ENCODE measurements at places on chromosomes 13 and 19. TPM values are rescaled to one million over a fixed set of nuclear protein-coding genes. Genes with fewer than 3 reads are reported as not detected.

DNA sequence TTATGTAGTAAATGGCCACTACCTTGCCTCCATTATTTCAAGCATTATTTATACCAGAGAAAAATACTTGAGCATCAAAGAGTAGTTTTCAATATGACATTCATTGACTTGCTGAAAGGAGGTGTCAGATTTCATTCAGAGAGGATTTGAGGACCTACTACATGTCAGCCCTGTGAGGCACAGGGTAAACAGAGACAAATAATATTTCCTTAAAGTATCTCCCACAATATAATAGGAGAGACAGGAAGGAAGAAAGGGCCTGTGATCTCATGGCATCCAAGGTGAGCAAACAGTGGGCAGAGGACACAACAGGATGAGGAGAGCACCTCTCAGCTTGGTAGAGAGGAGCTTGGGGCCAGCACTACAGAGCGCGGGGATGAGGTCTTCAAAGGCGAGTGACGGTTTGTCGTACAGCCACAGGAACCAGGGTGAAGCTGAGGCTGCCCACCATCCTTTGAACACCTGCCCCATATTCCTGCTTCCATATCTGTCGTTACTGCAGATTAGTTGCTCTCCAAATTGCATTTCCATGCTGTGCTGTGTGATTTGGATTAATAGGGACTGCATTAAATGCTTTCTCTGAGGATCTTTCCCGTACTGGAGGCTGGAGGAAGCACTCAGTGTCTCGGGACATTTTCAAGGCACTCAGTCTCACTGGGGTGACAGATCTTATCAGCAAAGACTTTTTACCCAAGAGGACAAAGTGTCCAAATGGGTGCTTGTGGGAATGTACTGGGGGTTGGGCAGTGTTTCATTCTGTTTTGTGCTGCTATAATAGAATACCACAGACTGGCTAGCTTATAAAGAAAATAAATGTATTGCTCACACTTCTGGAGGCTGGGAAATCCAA lies 59.2 kb downstream of the GJA3 start:
- no peaks in the 10 kb centered on the region for H3K4me1 ChIP-seq
- peaks cover 65% of the 10 kb centered on the region for H3K27me3 ChIP-seq
- no peaks in the 10 kb centered on the region for H3K36me3 ChIP-seq
- no peak overlapping the region for H3K4me3 ChIP-seq

DNA sequence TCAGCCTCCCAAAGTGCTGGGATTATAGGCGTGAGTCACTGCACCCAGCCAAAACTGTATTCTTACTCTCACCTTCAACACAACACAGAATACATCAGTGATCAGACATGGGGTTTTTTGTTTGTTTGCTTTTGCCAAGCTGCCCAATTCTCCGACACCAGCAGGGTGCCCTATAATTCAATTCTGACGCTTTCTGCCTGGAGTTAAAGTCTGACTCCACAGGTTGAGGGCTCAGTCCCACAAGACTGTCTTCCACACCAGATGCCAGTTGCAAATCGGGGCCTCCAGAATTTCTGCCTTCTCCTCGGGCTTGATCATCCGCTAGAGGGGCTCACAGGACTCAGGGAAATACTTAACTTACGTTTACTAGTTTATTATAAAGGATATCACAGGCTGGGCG lies 22.1 kb downstream of the FBN3 start:
- H3K27me3 ChIP-seq = peaks cover 36% of the 10 kb centered on the region
- no peaks in the 10 kb centered on the region for H3K36me3 ChIP-seq
- no peak overlapping the region for H3K4me3 ChIP-seq
- no peaks in the 10 kb centered on the region for H3K4me1 ChIP-seq
- H3K27ac ChIP-seq = no peak overlapping the region
- no peak for DNase-seq

DNA sequence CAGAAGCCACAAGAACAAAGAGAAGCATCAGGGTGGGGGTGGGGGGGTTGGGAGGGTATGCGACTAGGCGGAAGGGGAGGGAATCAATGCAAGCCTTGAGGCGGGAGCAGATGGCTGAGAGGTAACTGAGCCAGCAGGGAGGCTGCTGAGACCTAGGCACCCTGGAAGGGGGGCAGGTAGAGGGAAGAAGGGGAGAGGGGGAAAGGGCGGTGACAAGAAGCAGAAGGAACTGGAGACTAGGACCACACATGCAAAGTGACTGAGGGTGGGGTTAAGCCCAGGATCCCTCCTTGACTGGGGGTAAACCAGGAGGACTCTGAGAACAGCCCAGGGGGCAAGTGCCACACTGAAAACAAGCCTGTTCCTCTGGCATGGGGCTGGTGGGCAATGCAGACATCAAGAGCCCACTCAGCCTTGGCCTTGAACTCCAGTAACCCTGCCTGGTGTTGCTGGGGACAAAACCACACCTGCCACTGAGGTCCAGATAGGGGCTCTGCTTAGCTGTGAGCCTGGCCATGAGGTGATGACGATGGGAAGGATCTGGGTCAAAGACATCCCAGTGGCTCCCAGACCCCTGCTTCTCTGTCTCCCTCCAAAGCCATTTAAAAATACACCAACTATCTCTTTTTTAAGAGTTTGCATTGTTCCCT lies 20.3 kb downstream of the OPA3 start:
- H3K27ac ChIP-seq = peak overlapping the region; percentile 27
- no peaks in the 10 kb centered on the region for H3K36me3 ChIP-seq

GRCh38 chr13:105764486-105764885 lies 771.0 kb downstream of the EFNB2 start:
- no peak overlapping the region for H3K27ac ChIP-seq
- H3K36me3 ChIP-seq = no peaks in the 10 kb centered on the region
- no peak for DNase-seq
- no peak overlapping the region for H3K4me3 ChIP-seq

DNA sequence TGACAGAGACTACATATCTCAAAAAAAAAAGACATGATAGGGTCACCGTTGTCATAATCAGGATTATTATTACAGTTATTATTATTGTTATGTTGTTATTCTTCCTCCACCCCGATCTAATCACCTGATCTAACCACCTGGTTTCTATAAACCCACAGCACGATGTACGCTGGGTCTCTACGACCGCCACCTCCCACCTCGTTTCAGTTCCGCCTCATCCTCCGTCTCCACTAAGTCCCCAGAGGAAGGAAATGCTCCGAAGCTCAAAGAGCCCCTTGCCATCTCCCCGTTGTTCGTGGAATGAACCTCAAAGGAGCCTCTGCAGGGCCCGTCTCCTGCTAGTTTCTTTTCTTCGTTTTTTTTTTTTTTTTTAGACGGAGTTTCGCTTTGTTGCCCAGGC lies 15.9 kb upstream of the MEIS3 start:
- H3K27ac ChIP-seq = no peak overlapping the region
- H3K36me3 ChIP-seq = peaks cover 11% of the 10 kb centered on the region
- H3K4me3 ChIP-seq = no peak overlapping the region
- DNase-seq = no peak
- peaks cover 11% of the 10 kb centered on the region for H3K4me1 ChIP-seq

DNA sequence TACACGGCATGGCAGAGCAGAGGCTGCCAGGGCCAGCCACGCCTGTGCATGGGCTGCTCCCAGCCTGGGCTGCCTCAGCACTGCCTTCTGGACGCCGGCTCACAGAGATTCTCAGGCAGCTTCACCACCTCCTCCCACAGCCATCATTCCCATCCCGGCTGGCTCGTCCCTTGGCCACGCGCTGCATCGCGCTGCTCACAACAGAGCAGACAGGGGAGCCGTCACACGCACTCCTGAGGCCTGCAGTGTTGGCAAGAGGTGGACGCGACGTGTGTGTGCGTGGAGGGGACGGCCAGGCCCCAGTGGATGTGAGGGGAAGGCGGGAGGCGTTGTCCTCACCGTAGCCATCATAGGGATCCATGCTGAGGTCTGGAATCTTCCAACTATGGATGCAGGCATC lies 7.6 kb upstream of the PRKD2 start:
- peak overlapping the region; percentile 12 for H3K4me3 ChIP-seq
- peaks cover 23% of the 10 kb centered on the region for H3K36me3 ChIP-seq
- no peak for DNase-seq
- no peak overlapping the region for H3K27ac ChIP-seq

DNA sequence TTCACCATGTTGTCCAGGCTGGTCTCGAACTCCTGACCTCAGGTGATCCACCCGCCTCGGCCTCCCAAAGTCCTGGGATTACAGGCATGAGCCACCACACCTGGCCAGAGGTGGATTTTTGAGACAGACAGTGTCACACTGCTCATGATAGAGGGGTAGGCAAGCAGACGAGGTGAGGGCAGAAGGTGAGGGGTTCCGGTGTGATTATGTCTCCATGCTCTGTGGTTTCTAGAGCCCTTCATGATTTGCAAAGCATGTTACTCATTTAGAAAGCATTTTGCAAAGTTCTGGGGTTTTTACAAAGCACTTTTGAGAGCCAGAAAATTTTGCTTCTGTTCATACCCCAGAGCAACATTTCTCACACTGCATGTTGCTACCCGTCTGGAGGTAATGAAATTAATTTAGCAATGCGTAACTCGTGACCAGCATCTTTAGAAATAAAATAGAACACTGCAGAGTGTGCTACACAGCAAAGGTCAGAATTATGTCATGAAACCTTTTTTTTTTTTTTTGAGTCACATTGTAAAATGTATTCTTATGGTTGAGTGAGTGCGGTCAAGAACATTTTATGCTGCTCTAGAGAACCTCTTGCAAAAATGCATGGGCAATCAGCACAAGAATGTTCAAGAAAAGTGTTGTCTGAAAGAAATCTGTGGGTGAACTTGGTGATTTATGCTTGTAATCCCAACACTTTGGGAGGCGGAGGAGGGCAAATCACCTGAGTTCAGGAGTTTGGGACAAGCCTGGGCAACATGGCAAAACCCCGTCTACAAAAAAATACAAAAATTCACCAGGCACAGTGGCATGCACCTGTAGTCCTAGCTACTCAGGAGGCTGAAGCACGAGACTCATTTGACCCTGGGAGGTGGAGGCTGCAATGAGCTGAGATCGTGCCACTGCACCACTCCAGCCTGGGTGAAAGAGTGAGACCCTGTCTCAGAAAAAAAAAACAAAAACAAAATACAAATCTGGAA lies 58.0 kb downstream of the MAP4K1 start:
- H3K36me3 ChIP-seq = no peaks in the 10 kb centered on the region
- peaks cover 21% of the 10 kb centered on the region for H3K27me3 ChIP-seq
- peaks cover 10% of the 10 kb centered on the region for H3K4me1 ChIP-seq
- no peak overlapping the region for H3K4me3 ChIP-seq
- H3K27ac ChIP-seq = no peak overlapping the region
- DNase-seq = no peak

DNA sequence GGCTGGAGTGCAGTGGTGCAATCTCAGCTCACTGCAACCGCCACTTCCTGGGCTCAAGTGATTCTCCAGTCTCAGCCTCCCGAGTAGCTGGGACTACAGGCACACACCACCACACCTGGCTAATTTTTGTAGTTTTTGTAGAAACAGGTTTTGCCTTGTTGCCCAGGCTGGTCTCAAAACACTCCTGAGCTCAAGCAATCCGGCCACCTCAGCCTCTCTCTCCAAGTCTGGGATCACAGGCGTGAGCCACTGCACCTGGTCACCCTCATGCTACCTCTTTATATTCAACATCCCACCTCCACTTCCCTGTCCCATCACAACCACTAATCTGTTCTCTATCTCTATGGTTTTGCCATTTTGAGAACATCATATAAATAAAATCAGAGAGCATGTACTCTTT lies 155.7 kb downstream of the PTPRS start:
- H3K36me3 ChIP-seq = no peaks in the 10 kb centered on the region
- H3K4me1 ChIP-seq = peaks cover 6% of the 10 kb centered on the region
- no peak overlapping the region for H3K4me3 ChIP-seq
- H3K27ac ChIP-seq = no peak overlapping the region
- H3K27me3 ChIP-seq = peaks cover 4% of the 10 kb centered on the region
- no peak for DNase-seq

- no peak for DNase-seq
- peak overlapping the region; percentile 98 for H3K4me3 ChIP-seq
- H3K36me3 ChIP-seq = no peaks in the 10 kb centered on the region
- H3K27ac ChIP-seq = no peak overlapping the region
- H3K4me1 ChIP-seq = peaks cover 25% of the 10 kb centered on the region
Measured at GRCh38 chr13:44142941-44143665, 230.5 kb upstream of the SERP2 start.

- no peaks in the 10 kb centered on the region for H3K36me3 ChIP-seq
- H3K27ac ChIP-seq = no peak overlapping the region
- H3K4me3 ChIP-seq = no peak overlapping the region
- DNase-seq = no peak
- H3K27me3 ChIP-seq = peaks cover 5% of the 10 kb centered on the region
Measured at GRCh38 chr13:33272531-33273124, 12.9 kb downstream of the STARD13 start.

DNA sequence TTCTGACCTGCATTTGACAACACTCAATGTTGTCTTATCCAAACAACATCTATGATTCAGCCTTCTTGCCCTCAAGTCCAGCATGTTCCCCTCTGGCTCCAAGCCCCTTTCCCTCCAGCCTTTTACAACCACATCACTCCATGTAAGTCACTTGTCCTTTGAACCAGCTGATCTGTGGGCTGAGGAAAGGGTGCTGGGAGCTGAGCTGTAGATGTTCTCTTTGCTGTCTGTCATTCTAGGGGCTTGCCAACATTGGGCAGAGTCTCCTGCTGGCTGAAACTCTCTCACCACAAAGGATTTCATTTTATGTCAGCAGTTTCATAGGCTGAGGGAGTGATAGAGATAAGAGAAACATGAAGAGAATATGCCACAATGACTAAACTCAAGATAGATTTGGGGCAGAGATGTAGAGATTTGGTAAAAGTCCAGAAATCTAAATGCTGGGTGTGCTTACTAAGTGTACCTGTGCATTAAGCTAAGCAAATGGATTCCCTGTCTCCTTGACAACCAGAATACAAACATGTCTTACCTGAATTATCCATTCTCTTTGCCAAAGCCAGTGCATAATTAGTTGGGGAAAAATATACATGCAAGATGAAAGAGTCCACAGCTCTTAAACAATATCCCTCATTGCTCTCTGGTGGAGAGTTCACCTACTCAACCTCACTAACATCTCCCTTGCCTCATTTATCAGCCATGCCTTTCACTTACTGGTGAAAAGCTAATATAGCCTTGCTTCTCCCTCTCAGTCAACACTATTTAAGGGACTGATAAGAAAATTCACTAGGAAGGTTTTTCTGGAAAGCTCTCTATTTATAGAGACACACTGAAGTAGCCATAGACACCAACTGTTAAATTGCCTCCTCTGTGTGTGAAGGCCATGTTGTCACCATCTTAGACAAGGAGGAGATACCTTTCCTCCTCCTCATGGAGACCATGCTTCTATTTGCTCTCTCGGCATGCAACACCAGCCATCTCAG lies 175.5 kb upstream of the SERP2 start:
- no peak overlapping the region for H3K4me3 ChIP-seq
- H3K27me3 ChIP-seq = no peaks in the 10 kb centered on the region
- H3K27ac ChIP-seq = no peak overlapping the region
- no peaks in the 10 kb centered on the region for H3K4me1 ChIP-seq
- no peak for DNase-seq

Gene OR7G3
- not detected for polyA plus RNA-seq

Gene VSTM1
- polyA plus RNA-seq = not detected

Gene CAMSAP3
- 0.06 TPM for polyA plus RNA-seq

Gene KLF1
- not detected for polyA plus RNA-seq

Gene AZU1
- polyA plus RNA-seq = not detected

Gene ATP8A2
- not detected for polyA plus RNA-seq

Gene HIPK4
- polyA plus RNA-seq = not detected

Gene CNN1
- polyA plus RNA-seq = not detected
